Keratinocyte (primary cell): ENCODE measurements at places on chromosomes 5 and 9.

GRCh38 chr5:102223542-102224477 lies 72.3 kb downstream of the SLCO4C1 start:
- no peaks in the 10 kb centered on the region for H3K27me3 ChIP-seq
- no peak overlapping the region for H3K27ac ChIP-seq
- H3K4me1 ChIP-seq, result no peaks in the 10 kb centered on the region
- no peak for DNase-seq
- H3K36me3 ChIP-seq, result no peaks in the 10 kb centered on the region
- H3K4me3 ChIP-seq, result no peak overlapping the region

DNA sequence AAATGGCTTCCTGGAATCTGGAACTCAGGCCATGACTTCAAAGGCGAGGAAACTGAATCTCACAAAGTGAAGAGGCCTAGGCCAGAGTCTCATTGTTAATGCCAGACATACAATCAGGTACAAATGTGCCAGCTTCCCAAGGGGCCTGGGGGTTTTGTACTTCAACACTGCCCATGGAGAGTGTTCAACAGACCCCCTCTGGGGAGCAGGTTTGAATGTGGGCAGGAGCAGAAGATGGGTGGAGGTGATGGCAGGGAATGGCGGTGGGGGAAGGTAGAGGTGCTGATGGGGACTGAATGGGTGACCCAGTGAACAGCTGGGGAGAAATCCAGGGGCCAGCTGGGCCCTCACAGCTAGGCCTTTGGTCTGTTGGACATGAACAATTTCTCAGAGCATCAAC lies 12.0 kb downstream of the FOXI1 start:
- H3K4me1 ChIP-seq, result peaks cover 6% of the 10 kb centered on the region
- no peaks in the 10 kb centered on the region for H3K36me3 ChIP-seq
- no peak overlapping the region for H3K4me3 ChIP-seq
- H3K27me3 ChIP-seq, result no peaks in the 10 kb centered on the region

GRCh38 chr9:138101444-138102234 lies 224.1 kb downstream of the CACNA1B start:
- DNase-seq, result no peak
- H3K36me3 ChIP-seq, result no peaks in the 10 kb centered on the region
- no peak overlapping the region for H3K27ac ChIP-seq

- H3K27ac ChIP-seq, result no peak overlapping the region
- no peaks in the 10 kb centered on the region for H3K36me3 ChIP-seq
- H3K4me1 ChIP-seq, result no peaks in the 10 kb centered on the region
Observed at GRCh38 chr9:3360245-3360644, 165.6 kb downstream of the RFX3 start.

DNA sequence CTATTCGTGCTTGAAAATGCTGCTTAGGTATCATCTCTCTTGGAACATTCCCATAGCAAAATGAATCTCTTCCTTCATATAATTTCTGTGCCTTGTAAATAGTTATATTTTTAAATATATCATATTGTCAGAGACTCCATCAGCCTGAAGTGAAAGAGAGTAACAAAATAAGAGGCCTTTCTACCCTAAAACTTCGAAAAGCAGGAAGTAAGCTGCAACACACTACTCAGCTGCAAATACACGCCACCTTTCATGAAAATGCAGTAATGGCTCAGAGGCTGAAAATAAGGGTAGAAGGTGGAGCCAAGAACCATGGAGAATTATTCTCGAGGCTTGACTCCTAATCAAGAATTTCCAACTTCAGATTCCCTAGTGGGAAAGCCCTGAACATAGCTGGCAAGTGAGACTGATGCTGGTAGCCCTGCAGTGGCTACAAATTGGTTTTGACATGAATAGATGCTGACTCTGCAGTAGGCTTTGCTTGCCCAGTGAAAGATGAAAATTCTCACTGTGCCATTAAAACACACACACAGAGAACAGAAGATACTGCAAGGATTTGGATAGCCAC lies 30.2 kb upstream of the PTGER4 start:
- no peak overlapping the region for H3K27ac ChIP-seq
- H3K4me1 ChIP-seq, result no peaks in the 10 kb centered on the region
- H3K36me3 ChIP-seq, result no peaks in the 10 kb centered on the region
- no peak overlapping the region for H3K4me3 ChIP-seq
- no peak for DNase-seq
- H3K27me3 ChIP-seq, result no peaks in the 10 kb centered on the region

GRCh38 chr9:73805853-73806458 lies 654.3 kb downstream of the ANXA1 start:
- no peaks in the 10 kb centered on the region for H3K36me3 ChIP-seq
- no peaks in the 10 kb centered on the region for H3K4me1 ChIP-seq
- H3K4me3 ChIP-seq, result no peak overlapping the region
- H3K27ac ChIP-seq, result no peak overlapping the region
- H3K27me3 ChIP-seq, result no peaks in the 10 kb centered on the region

DNA sequence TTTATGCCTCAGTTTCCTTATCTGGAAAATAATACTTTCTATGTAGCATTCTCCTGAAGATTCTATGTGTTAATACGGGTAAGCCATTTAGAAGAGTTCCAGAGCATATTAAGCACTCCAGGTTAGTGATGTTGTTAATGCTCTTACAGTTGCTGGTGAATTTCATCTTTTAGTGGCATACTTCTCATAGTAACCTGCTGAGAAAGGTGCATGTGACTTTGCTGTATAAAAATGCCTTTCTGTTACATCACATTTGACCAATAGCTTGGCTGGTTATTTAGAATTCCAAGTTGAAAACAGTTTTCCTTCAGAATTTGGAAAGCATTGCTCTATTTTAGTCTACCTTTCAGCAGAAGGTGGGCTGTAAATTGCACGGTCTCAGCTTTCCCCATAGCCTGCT lies 27.2 kb downstream of the GCNT1 start:
- H3K27me3 ChIP-seq, result no peaks in the 10 kb centered on the region
- DNase-seq, result no peak
- H3K4me3 ChIP-seq, result no peak overlapping the region
- H3K27ac ChIP-seq, result no peak overlapping the region
- no peaks in the 10 kb centered on the region for H3K36me3 ChIP-seq

DNA sequence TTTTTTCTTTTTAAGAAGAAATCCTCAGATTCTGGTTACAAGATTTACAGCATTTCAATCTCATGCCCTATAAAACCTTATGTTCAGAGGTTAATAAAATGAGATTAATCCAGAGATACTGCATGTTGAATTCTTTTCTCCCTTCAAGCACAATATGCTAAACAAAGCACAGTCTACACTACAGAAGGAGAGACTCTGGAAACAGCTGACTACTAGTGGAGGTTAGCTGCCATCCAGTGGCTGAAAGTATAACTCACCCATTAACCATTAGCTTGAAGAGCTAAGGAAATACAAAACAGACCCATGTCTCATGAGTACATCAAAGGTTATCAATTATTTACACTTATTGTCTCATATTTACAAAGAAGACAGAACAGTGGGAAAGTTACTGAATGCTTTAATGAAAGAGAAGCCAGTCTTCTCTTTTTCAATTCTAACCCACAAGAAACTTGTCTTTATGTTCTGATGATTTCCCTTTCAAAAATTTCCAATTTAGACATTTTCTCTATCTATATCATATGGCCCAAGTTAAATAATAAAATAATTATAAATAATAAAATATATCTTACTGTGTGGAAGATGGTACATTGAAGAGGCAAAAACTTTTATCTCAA lies 12.7 kb upstream of the DNAH5 start:
- H3K4me3 ChIP-seq, result no peak overlapping the region
- H3K36me3 ChIP-seq, result no peaks in the 10 kb centered on the region
- H3K27ac ChIP-seq, result no peak overlapping the region
- no peaks in the 10 kb centered on the region for H3K27me3 ChIP-seq

GRCh38 chr9:136307215-136307750 lies 3.4 kb upstream of the CCDC187 start:
- peaks cover 17% of the 10 kb centered on the region for H3K4me1 ChIP-seq
- H3K4me3 ChIP-seq, result no peak overlapping the region
- H3K27me3 ChIP-seq, result peaks cover 31% of the 10 kb centered on the region
- no peaks in the 10 kb centered on the region for H3K36me3 ChIP-seq
- no peak overlapping the region for H3K27ac ChIP-seq

- H3K27ac ChIP-seq, result no peak overlapping the region
- DNase-seq, result no peak
- H3K36me3 ChIP-seq, result no peaks in the 10 kb centered on the region
- no peaks in the 10 kb centered on the region for H3K4me1 ChIP-seq
- H3K4me3 ChIP-seq, result no peak overlapping the region
Observed at GRCh38 chr9:35349287-35349990, 140.5 kb upstream of the RUSC2 start.

DNA sequence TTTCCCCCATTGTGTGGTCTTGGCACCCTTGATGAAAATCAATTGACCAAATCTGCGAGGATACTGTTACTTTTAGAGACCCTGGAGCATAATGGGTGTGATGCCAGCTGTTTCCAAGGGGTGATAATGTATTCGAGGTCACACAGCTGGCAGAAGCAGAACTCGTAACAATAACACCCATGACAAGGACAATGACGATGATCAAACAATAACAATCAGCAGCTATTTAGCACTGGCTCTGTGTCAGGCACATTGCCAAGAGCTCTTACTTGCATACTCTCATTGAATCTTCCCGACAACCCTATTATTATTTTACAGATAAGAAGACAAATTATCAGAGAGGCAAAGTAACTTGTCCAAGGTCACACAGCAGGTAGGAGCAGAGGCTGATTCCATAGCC lies 223.7 kb upstream of the MSX2 start:
- H3K4me1 ChIP-seq, result peaks cover 12% of the 10 kb centered on the region
- H3K4me3 ChIP-seq, result no peak overlapping the region
- H3K36me3 ChIP-seq, result no peaks in the 10 kb centered on the region
- no peak overlapping the region for H3K27ac ChIP-seq

DNA sequence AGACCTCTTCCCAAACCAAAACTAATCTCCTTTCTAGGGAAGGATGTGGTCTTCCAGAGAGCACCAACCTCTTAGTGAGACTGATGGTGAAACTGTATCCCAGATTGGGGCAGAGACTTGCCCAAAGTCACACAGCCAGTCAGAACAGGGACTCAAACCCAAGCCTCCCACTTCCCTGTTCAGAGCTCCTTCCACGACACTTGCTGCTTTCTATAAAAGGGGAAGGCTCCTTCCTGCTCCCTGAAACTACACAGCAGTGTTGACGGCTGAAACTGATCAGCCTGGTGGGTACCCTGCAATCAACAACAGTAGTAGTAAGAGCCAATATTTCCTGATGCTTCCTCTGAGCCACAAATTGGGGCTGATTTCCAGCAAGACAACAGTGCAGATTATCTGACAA lies 1.5 kb downstream of the TOR2A start:
- no peaks in the 10 kb centered on the region for H3K27me3 ChIP-seq
- no peak for DNase-seq
- no peak overlapping the region for H3K4me3 ChIP-seq
- H3K4me1 ChIP-seq, result peaks cover 10% of the 10 kb centered on the region
- H3K27ac ChIP-seq, result no peak overlapping the region

GRCh38 chr9:129312251-129313122 lies 134.4 kb upstream of the IER5L start:
- no peak overlapping the region for H3K4me3 ChIP-seq
- no peak for DNase-seq
- H3K36me3 ChIP-seq, result no peaks in the 10 kb centered on the region
- H3K27me3 ChIP-seq, result no peaks in the 10 kb centered on the region

DNA sequence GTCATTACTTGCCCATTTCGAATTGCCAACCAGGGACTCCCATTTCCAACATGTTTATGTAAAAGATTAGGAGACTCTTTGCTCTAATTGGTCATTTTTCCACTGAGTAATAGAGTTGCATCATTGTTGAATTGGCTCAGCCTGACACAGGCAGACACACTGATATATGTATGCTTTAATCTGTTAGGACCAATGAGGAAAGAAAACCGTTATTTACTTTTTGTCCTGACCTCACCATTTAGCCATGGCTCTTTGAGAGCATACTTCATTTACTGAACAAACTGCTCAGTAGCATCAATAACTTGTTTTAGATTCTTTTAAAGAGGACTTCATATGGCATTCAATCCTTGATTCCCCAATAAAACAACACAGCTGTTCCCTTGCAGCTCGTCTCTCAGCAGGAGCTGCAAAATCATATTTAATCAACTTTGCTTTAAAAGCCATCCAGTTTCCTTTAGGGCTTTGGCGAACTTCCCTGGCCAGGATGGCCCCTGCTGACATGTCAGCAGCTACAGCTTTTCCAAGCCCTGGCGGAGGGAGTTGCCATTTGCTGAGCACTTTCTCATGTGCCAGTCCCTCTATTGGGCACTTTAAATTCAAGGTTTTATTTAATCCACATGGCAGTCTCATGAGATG lies 251.5 kb upstream of the TNC start:
- DNase-seq, result no peak
- no peaks in the 10 kb centered on the region for H3K36me3 ChIP-seq
- H3K27ac ChIP-seq, result no peak overlapping the region
- H3K4me3 ChIP-seq, result no peak overlapping the region

GRCh38 chr9:126406075-126406667 lies 79.5 kb downstream of the MVB12B start:
- H3K4me3 ChIP-seq, result no peak overlapping the region
- H3K4me1 ChIP-seq, result no peaks in the 10 kb centered on the region
- no peaks in the 10 kb centered on the region for H3K36me3 ChIP-seq
- no peaks in the 10 kb centered on the region for H3K27me3 ChIP-seq

- no peak for DNase-seq
- no peak overlapping the region for H3K4me3 ChIP-seq
- no peaks in the 10 kb centered on the region for H3K36me3 ChIP-seq
- no peak overlapping the region for H3K27ac ChIP-seq
Observed at GRCh38 chr9:124755061-124755460, 16.1 kb downstream of the NR6A1 start.

GRCh38 chr5:107519900-107520354 lies 150.8 kb downstream of the EFNA5 start:
- H3K4me1 ChIP-seq, result peaks cover 20% of the 10 kb centered on the region
- no peak for DNase-seq
- H3K27ac ChIP-seq, result no peak overlapping the region
- no peak overlapping the region for H3K4me3 ChIP-seq
- no peaks in the 10 kb centered on the region for H3K36me3 ChIP-seq

GRCh38 chr5:128674837-128675446 lies 136.9 kb upstream of the FBN2 start:
- no peak for DNase-seq
- H3K27ac ChIP-seq, result no peak overlapping the region
- no peaks in the 10 kb centered on the region for H3K36me3 ChIP-seq
- H3K4me3 ChIP-seq, result no peak overlapping the region
- H3K27me3 ChIP-seq, result peaks cover 3% of the 10 kb centered on the region

DNA sequence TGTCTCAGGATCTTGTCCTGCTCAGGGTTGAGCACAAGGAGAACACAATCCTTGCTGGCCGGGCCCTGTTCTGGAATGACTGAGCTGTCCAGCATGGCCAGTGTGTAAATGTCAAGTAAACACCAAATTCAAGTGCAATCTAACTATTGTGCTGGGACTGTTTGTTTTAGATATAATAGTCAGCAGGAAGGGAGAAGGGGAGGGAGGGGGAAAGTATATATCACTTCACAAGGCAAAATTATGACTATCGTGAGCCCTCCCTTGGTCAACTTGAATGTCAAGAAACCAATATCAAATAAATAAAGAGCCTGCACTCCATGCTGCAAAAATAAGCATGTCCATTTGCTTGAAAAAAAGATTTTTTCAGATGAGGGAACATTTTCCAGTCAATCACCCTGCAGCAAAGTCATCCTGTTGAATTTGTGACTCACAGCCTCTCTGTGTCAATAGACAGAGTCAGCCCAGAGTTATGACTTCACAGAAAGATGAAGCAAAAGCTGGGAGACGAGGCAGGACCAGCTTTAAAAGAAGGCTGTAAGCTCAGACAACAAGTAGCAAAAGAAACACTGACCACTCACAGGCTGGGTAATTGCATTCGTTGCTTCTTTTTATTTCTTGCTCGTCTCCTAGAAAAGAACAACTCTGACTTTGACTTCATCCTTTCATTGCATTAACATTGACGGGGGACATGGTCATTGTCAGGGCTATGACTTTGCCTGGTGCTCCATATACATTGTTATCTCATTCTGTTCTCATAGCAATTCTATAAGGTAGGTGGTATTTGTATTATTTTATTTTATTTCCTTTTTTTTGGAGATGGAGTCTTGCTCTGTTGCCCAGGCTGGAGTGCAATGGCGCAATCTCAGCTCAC lies 15.3 kb upstream of the KLF4 start:
- DNase-seq, result no peak
- no peaks in the 10 kb centered on the region for H3K27me3 ChIP-seq
- H3K4me3 ChIP-seq, result no peak overlapping the region
